Mesothelial cell of epicardium (in vitro differentiated cells): ENCODE measurements at places on chromosomes 2 and 18. TPM values are rescaled to one million over a fixed set of nuclear protein-coding genes. Genes with fewer than 3 reads are reported as not detected.

The SPP2 gene
- total RNA-seq = not detected in 3 replicates

The TRIM43 gene
- not detected in 3 replicates for total RNA-seq

The SNTG2 gene
- total RNA-seq = not detected in 3 replicates

The SMCHD1 gene
- total RNA-seq = 71.2 to 73.5 TPM (median 71.7 TPM) in 3 replicates

The PRSS56 gene
- 0.09 TPM in 1 of 3 replicates, not detected in the others for total RNA-seq

The RUFY4 gene
- not detected in 3 replicates for total RNA-seq

The TMEM169 gene
- total RNA-seq = 0.71 to 0.84 TPM (median 0.78 TPM) in 3 replicates

The GPBAR1 gene
- total RNA-seq = 0.55 to 0.93 TPM (median 0.78 TPM) in 3 replicates

The STARD7 gene
- total RNA-seq = 107 to 109 TPM (median 108 TPM) in 3 replicates

The XDH gene
- 3.8 to 3.9 TPM (median 3.9 TPM) in 3 replicates for total RNA-seq

The MBD1 gene
- total RNA-seq = 87.2 to 93.0 TPM (median 88.2 TPM) in 3 replicates

The TFPI gene
- 80.0 to 89.7 TPM (median 87.9 TPM) in 3 replicates for total RNA-seq
